Activated effector memory CD4-positive, alpha-beta T cell treated with anti-CD3 and anti-CD28 coated beads, Interleukin-2, amount 50 U/mL, for 16 hours (primary cell): ENCODE measurements at places on chromosomes 16 and 17.

GRCh38 chr16:58789351-58789750, 55.2 kb upstream of the GOT2 start:
- no peak for DNase-seq

- DNase-seq = no peak
Observed at GRCh38 chr16:67917140-67917851, 14.4 kb downstream of the CTRL start.

DNA sequence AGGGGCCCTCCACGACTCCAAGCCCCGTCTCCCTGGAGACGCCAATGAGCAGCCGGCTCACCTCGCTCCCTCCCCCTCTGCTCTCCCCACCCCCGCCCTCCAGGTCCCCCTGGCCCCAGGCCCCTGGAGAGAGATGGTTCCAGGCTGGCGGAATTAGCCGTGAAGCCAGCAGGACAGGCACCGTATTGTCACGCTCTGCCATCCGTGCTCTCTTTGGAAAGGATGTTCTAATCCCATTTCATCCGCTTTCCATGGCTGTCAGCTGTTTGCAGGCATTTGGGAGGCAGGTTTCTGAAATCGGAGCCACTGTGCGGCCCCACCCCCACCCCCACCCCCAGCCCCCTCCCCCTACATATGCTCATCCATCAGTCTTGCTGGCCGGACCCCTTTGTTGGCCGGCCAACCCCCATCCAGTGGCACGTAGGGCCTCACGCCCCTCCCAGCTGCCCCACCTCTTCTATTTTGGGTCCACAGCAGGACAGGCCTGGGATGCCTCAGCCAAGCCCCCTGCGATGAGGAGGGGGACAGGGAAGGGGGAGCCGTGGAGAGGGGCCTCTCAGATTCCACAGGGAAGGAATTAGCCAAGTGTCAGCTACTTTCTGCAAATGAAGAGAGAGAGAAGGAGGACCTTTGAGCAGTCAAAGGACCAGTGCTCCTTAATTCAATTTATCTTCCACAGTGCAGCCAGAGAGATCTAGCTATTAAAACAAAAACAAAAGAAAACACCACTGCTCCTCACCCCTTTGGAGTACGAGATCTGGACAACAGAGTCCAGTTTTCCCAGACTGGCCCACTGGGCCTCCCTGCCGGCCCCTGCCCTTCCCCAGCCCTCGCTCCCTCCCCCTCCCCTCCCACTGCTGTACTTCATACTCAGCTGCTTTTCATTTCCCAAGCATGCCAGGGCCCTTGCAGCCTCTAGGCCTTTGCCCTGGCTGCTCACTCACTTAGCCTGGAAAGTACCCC, 30.7 kb downstream of the SDK2 start:
- no peak for DNase-seq

DNA sequence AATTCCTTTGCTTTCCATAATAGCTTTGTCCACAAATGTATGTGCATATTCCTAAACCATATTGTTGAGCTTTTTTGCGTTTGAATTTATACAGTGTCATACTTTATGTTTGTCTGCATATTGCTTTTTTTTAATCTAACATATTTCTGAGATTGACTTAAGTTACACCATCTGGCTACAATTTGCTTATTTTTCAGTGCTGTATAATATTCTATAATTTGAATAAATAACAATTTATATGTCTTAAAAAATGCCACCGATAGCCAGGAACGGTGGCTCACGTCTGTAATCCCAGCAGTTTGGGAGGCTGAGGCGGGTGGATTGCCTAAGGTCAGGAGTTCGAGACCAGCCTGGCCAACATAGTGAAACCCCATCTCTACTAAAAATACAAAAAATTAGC, 1.5 kb upstream of the PIMREG start:
- no peak for DNase-seq

DNA sequence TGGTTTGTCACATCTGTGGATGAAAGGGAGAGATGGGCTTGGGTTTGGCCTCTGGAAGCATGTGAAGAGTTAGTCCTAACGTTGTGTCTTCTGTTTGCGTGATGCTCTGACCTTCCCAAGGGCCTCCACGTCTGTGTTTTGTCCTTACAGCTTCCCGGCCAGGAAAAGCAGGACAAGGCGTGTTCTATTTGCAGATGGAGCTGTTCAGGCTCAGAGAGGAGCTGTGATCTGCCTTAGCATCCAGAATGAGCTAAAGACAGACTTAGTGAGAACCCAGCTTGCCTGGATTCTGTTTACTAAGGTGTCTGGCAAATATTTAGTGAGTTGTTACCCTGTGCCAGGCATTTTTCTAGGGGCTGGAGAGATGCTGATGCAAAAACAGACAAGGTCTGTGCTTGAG, 282.1 kb downstream of the CBLN1 start:
- no peak for DNase-seq

DNA sequence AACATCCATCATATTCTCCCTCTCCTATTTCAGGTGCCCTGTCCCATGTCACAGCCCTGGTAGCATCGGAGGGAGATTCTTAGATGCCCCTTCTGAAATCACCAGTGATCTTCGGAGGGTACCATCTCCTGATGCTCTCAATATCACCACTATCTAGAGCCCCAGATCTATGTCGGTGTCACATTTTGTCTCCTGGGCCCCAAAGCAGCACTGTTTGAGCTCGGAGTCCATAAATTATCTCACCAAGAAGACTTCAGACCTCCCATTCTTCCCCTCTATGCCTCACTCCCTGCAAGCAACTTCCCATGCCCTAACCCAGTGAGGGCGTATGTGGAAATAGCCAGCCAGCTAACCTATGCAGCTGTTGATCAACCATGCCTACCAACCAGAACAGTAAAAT, 51.5 kb upstream of the NLK start:
- no peak for DNase-seq

DNA sequence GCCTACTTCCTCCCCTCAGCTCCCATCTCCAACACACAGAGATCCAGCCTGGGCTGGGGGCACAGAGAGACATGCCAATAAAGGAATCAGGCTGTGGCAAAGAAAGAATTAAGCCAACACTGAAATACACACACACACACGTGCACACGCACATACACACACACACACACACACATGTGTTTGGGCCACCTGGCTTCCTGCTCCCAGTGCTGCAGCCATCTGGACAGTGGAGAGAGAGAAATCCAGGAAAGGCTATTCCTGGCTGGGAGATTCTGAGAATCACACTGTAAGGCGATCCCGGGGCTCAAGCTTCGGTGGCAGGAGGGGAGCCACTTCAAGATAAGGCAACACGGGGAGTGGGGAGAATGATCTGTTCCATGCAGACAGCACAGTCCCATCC, 72.4 kb downstream of the NOG start:
- DNase-seq = no peak

- peak; percentile 75 for DNase-seq
Observed at GRCh38 chr17:28925912-28926365, 23.1 kb upstream of the DHRS13 start.

GRCh38 chr16:70391881-70392481, 45.3 kb downstream of the DDX19A start:
- DNase-seq = no peak

DNA sequence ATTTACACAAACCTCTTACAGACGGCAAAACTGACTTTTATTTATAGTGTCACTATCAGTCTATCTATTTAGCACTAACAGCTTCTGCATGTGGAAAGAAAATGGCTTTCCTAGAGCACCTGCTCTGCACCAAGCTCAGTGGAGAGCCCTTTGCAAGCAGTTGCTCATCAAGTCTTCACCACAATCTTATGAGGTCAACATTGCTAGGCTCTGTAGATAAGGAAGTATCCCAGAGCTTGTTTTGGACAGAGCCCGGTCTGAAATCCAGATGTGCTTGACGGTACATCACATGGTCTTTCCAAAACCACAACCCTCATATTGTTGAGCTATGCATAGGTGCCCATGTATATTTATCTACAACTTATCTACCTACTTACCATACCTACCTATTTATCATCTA, 572.7 kb upstream of the CDH5 start:
- DNase-seq = no peak

DNA sequence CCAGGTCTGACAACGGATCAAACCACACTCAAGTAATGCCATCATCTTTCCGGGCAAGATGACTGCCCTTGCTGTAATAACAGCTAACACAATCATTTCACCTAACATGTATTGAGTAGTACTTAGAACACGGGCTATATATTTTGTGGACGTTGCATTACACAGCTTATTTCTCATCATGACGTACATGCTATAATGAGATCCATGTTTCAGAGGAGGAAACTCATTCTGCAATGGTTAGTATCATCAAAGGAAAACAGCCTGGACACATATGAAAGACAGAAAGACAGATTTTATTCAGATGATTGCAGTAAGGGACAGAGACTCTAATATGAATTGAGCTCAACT, 446.7 kb downstream of the HS3ST3B1 start:
- DNase-seq = no peak

- DNase-seq = no peak
Observed at GRCh38 chr16:82867485-82867884, 240.7 kb downstream of the CDH13 start.

GRCh38 chr17:50956750-50957523, 90.8 kb upstream of the TOB1 start:
- peak; percentile 86 for DNase-seq

DNA sequence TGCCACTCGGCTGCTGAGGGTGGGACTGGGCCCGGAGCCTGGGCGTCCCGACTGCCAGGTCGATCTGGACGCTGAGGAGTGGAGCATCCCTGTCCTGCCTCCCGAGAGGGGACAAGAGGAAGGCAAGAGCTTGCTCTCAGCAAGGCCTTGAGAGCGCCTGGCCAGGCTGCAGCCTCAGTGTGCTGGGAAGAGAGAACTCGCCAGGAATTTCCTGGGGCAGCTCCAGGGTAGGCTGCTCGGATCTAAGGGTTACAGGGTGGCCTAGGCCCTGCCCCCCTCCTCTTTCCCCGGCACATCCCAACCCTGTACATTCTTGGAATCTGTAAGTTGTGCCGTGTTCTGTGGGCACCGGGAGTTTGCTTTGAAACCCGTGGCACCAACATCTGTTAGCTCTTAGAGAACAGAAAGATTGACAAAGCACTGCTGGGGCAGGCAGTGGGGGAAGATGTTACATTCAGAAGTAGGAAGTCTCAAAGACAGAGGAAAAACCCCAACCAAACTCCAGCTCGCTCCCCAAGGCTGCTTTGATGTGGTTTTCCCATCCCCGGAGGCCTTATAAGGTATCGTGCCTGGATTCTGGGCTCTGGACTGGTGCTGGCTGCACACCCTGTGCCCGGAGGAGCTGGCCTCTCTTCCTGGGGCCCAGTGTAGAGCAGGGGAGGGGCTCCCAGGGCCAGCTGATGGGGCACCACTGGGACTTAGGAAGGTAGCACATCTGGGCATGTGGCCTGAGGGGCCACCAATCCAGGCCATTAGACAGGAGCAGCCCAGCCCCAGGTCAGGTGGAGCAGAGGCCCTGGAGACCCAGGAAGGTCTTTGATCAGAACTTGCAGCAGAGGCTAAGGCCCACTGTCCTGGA, 55.2 kb downstream of the NKD1 start:
- DNase-seq = no peak

DNA sequence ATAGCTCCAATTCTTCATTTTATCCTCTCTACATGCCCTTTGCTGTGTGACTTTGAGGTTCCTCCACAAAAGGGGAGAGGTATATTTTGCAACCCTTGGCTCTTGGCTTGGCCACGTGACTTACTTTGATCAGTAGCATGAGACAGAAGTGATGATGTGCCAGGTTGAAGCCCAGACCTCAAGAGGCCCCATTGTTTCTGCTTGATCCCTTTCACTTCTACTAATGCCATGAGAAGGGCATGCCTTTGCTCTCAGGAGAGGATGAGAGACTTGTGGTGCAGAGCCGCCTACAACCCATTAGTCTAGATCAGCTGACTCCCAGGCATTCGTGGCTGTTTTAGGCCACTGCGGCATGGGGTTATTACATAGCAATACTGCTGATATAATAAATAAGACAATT, 356.2 kb upstream of the SALL1 start:
- no peak for DNase-seq

GRCh38 chr17:40366076-40366860, 1.7 kb upstream of the GJD3 start:
- no peak for DNase-seq

GRCh38 chr16:11188801-11189740, 66.9 kb downstream of the SOCS1 start:
- DNase-seq = no peak

DNA sequence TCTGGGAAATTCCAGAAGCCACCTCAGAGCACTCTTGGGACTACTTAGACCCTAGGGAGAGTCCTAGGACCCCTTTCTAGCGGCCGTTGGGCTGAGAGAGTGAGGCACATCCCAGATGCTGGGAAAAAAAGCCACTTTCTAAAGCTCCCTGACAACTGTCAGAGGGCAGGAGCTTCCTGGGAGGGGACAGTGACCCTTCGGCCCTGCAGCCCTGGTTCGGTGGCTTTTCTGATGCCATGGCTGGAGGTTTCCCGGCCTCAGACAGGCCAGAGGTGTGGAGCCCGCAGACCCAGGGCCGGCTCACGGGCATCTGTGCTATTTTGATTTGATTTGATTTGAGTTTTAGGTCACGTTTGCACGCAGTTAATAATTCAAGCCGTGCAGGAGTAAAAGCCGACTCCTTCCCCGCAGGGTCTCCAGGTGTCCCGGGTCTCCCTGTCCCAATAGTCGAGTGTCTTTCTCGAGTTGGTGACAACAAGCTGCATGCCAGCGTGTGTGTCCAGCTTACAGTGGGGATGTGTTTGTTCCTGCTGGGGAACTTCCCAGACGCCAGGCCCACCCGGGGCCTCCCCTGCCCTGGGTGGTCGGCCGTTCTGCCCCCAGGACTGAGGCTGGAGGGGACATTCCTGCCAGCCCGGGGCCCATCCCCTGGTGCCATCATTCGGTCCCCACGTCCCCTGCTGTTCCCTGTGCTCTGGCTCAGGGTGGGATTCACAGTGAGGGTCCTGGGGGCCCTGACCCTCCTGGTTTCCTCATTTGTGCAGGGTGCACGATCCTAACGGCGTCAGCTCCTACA, 1.0 kb upstream of the CBFA2T3 start:
- DNase-seq = no peak

- no peak for DNase-seq
Observed at GRCh38 chr17:48553826-48554225, 8.9 kb upstream of the HOXB2 start.

- no peak for DNase-seq
Observed at GRCh38 chr16:68071518-68071901, 13.7 kb upstream of the NFATC3 start.

DNA sequence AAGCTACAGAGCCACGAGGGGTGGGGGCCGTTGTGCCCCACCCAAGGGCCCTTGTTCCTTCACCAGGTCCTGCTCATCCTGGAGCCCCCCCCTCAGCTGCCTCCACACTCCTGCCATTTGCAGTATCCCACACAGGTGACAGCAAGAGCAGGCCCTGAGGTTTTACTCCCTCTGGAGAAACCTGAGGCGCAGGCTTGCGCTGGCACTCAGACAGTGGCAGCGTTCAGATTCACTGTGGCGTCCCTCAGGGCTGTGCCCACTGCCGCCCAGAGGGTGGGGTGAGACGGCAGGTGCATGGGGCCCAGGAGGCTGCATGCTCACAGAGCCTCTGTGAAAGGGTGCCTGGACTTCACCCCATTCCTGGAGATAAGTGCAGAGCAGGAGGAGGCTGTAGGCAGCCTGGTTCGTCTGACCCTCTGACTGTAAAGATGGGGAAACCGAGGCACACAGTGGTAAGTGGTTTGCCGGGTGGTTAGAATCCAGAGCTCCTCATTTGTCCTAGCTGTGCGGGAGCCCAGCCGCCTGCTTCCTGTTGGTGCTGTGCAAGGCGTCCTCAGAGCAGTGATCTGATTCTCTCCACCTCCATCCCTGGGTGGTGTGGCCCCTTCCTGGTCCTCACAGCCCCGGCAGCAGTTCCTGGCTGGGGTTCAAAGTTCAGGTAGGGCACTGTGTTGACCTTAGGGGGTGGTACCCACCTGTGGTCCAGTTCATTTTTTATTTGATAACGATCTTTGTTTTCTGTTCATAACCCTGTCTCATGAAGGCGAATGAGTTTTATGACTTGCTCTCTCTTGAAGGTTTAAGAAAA, 1.6 kb downstream of the SPIRE2 start:
- no peak for DNase-seq

GRCh38 chr16:24101431-24101830, 154.7 kb upstream of the CACNG3 start:
- no peak for DNase-seq
